Suprapubic skin (tissue), 4 donors: ENCODE measurements at places on chromosomes 5 and 9.

- peaks cover 13% of the 10 kb centered on the region for H3K4me1 ChIP-seq
- no peak for DNase-seq
- peaks cover 10% of the 10 kb centered on the region for H3K27me3 ChIP-seq
- no peaks in the 10 kb centered on the region for H3K36me3 ChIP-seq
Measured at GRCh38 chr9:131101207-131101964, 5.1 kb downstream of the AIF1L start.

DNA sequence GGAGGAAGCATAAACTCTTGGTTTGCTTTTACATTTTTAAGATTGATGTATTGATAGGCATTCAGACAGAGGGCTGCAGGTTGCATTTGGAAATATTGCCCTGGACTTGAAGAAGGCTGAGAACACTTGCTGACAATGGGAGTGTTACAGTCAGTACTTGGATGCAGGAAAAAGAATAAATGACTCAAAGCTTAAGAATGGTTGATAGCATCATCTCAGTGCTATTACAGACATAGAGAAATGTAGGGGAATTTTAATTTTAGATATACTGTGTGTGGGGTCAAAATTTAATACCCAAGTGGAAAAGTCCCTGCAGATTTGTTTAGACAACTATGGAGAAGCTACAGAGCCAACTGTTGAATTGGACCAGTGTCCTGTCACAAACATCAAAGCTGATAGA is 101.1 kb downstream of the ISL1 start:
- H3K27me3 ChIP-seq = no peaks in the 10 kb centered on the region
- no peak overlapping the region for H3K4me3 ChIP-seq
- H3K36me3 ChIP-seq = no peaks in the 10 kb centered on the region
- no peak overlapping the region for H3K27ac ChIP-seq

GRCh38 chr9:69317081-69317480 is 7.9 kb upstream of the ENTREP1 start:
- H3K4me1 ChIP-seq = no peaks in the 10 kb centered on the region
- H3K27me3 ChIP-seq = no peaks in the 10 kb centered on the region
- H3K36me3 ChIP-seq = no peaks in the 10 kb centered on the region
- H3K4me3 ChIP-seq = no peak overlapping the region
- no peak overlapping the region for H3K27ac ChIP-seq

GRCh38 chr5:16799796-16800195 is 136.3 kb downstream of the MYO10 start:
- DNase-seq = no peak
- no peaks in the 10 kb centered on the region for H3K27me3 ChIP-seq
- no peak overlapping the region for H3K27ac ChIP-seq

DNA sequence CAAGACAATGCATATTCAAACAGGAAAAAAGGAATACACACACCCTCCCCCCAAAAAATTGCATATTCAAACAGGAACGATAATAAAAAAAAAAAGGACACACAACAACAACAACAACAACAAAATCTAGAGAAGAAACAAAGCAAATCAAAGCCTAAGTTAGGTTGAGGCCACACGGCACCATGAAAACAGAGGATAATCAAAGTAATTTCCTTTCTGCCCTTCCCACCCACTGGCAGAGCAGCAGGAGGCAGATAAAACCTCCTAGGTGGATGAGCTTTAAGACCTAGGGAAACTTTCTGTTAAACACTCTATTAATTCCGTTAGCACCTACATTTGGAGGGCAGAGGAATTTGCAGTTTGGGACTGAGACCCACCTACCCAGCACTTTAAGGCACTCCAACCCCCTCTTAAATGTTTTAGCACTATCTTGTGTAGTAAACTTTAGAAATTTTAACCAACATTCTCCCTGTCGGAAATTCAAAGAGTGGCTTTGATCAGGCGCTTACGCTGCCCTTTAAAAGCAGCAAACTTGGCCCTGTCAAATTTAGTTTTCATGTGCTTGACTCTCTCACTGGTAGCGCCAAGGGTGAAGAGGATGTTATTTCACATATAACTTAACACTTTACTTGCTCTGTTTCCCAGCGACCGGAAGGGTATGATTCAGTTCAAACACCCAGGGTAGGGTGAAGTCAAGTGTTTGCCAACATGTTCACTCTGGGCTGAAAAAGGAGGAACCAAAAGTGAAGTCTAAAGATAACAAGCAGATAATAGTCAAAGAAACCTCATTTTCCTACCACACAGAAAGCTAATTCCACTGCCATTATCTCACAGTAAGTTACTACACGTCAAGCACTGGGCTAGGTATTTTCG is 9.2 kb downstream of the ENC1 start:
- H3K27ac ChIP-seq = no peak overlapping the region
- no peak overlapping the region for H3K4me3 ChIP-seq
- H3K4me1 ChIP-seq = peaks cover 14% of the 10 kb centered on the region
- DNase-seq = no peak
- peaks cover 10% of the 10 kb centered on the region for H3K36me3 ChIP-seq

DNA sequence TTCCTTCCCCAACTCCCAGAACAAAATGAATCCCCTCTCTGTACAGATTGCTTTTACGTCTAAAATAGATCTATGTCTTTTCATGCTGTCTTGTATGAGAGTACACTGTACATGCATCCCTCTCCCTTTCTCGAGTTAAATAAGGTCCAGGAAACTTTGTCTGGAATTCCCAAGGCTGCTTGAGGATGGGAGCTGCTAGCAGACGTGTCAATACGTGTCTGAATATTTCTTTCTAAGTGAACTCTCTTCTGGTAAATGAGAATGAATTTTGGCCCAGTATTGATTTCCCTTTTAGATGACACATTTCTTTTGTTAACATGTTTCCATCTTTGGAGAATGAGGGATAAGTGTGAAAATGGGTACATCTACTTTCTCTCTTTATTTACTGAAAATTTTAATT is 59.6 kb upstream of the GAS1 start:
- H3K4me3 ChIP-seq = no peak overlapping the region
- H3K4me1 ChIP-seq = peaks cover 16% of the 10 kb centered on the region
- peak overlapping the region; percentile 2 for H3K27ac ChIP-seq

DNA sequence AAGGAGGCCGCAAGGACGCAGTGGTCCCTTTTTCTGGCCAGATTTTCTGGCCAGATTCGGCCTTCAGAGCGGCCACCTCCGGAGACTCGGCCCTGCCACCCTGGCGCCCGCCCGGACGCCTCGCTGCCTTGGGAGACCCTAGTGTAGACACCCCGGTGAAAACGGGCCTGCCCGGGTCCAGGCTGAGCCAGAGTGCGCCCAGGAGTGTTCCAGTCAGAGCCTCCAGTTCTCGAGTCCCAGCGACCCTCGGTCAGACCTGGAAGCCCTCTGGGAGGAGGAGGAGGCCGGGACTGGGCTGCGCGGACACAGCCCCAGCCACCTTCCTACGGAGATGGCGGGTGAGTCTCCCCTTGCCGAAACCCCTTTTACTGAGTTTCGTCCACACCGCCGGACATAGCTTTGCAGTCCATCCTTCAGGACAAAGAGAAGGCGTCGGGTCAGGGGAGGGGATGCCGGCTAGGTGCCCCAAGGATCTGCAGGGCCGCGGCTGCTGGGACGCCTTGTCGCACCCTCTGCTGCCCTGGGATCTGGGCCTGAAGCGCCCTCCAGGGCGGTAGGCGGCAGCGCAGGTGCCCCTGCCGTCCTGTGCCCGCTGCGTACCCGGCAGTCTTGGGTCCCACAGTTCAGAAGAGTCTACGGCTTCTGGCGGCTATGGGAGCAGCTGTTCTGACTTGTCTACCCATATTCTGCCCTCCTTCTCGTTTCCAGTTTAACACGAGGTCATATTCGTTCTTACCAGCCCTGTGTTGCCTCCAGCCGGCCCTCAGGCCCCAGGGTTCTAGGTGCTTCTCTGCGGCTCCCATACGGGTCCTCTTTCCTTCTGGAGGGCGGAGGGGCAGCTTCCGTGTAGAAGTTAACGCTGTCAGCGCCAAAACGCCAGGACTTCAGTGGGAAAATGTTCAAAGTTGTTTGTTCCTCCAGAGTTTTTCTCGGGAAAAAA is 1771.7 kb upstream of the CDH9 start:
- no peak overlapping the region for H3K27ac ChIP-seq
- H3K4me1 ChIP-seq = no peaks in the 10 kb centered on the region
- H3K36me3 ChIP-seq = no peaks in the 10 kb centered on the region
- peak; percentile 44 for DNase-seq
- H3K4me3 ChIP-seq = no peak overlapping the region
- H3K27me3 ChIP-seq = no peaks in the 10 kb centered on the region

GRCh38 chr5:80835128-80835527 is 125.0 kb upstream of the RASGRF2 start:
- no peak overlapping the region for H3K27ac ChIP-seq
- no peaks in the 10 kb centered on the region for H3K27me3 ChIP-seq
- no peaks in the 10 kb centered on the region for H3K4me1 ChIP-seq
- H3K36me3 ChIP-seq = no peaks in the 10 kb centered on the region

- no peak overlapping the region for H3K27ac ChIP-seq
- H3K4me3 ChIP-seq = no peak overlapping the region
Measured at GRCh38 chr9:109787735-109788134, 7.7 kb downstream of the PALM2AKAP2 start.

GRCh38 chr5:143534761-143535154 is 131.3 kb upstream of the NR3C1 start:
- H3K27me3 ChIP-seq = no peaks in the 10 kb centered on the region
- no peak for DNase-seq
- no peaks in the 10 kb centered on the region for H3K4me1 ChIP-seq

DNA sequence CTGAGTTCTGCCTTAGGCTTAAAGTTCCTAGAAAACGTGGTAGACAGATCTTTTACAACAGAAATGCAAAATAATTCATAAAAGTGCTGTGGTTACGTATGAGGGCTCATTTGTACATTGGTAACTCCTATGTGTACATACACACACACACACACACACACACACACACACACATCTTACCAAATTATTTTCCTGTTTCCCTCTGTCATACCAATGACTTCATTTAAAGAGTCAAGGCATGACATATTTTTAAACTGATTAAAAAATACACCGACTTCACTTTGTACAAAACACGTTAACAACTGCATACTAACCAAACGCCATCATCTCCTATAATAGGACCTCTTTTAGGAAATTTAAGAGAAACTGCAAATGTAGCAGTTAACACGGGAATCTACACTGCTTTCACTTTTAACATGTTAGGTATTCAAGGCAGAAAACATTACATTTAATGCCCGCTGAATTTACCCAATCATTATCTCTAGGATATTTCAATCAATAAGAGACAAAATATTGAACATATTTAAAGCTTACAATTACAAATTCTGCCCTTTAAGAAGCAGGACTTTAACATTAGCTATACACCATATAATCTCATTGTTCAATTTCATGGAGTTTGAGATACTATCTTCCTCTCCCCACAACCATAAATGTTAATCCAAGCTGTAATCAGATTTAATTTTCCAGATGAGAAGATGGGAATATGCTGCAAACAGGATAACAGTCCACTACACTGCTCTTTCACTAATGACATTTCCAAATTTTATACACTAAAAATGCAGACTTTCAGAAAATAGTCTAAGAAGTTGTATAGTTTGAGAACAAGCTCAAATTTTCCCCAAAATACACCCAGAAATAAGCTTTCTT is 133.1 kb downstream of the DENND1A start:
- no peaks in the 10 kb centered on the region for H3K36me3 ChIP-seq
- H3K4me3 ChIP-seq = no peak overlapping the region
- no peaks in the 10 kb centered on the region for H3K27me3 ChIP-seq
- H3K4me1 ChIP-seq = peaks cover 3% of the 10 kb centered on the region

DNA sequence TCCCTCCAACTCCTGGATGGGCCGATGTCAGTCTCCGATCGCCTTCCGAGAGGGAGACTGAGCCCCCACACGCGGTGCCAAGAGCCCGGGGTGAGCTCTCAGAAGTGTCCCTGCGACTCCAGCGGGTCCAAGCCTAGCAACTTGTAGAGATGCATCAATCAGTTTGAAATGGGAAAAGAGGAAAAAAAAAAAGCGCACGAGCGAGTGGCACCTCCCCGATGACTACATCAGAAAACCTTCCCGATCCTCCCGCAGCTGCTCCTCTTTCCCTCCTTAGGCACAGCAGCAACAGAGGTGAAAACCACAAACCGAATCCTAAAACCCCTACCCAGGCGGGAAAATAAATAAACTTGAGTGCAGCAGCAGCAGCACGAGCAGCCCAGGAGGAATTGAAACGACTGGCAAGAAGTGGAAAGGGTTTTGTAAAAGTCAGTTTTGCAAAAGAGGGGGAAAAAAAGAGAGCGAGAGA is 1.0 kb upstream of the EFNA5 start:
- DNase-seq = no peak
- peak overlapping the region; percentile 92 for H3K27ac ChIP-seq
- peaks cover 21% of the 10 kb centered on the region for H3K4me1 ChIP-seq
- no peaks in the 10 kb centered on the region for H3K36me3 ChIP-seq
- H3K27me3 ChIP-seq = peaks cover 7% of the 10 kb centered on the region
- peak overlapping the region; percentile 71 for H3K4me3 ChIP-seq

DNA sequence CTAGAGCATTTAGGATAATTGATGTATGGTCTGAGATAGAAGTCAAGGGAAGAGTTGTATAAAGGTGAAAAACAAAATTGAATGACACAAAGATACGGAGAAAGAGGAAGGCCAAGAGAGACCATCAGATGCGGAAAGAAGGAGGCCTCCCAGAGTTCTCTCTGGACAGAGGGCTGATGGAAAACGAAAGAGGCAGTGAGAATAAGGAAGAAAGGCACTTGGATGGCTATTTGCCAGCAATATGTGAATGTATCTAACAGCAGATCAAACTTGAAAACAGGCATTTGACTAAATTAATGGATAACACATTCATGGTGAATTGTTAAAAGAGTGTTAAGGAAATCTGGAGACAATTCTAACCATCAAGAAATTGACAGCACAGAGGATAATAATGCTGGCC is 2.4 kb upstream of the DOCK8 start:
- H3K36me3 ChIP-seq = no peaks in the 10 kb centered on the region
- H3K4me1 ChIP-seq = peaks cover 30% of the 10 kb centered on the region
- no peak overlapping the region for H3K27ac ChIP-seq
- no peak overlapping the region for H3K4me3 ChIP-seq

GRCh38 chr5:173454736-173455598 is 126.8 kb upstream of the STC2 start:
- no peaks in the 10 kb centered on the region for H3K27me3 ChIP-seq
- no peak overlapping the region for H3K4me3 ChIP-seq
- H3K36me3 ChIP-seq = no peaks in the 10 kb centered on the region
- no peaks in the 10 kb centered on the region for H3K4me1 ChIP-seq
- DNase-seq = peak; percentile 76

DNA sequence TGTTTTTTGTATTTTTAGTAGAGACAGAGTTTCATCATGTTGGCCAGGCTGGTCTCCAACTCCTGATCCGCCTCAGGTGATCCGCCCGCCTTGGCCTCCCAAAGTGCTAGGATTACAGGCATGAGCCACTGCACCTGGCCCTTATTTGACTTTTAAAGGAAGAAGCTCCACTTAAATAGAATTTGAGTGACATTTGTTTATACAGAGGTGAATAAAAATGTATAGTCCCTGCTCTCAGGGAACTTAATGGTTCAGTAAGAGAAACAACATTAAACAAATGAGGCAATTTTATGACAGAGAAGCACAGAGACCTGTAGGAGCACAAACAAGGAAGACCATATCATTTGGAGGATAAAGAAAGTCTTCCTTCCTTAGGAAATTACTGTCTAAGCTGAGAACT is 65.7 kb downstream of the C9orf152 start:
- no peaks in the 10 kb centered on the region for H3K27me3 ChIP-seq
- H3K4me3 ChIP-seq = no peak overlapping the region
- H3K27ac ChIP-seq = no peak overlapping the region
- peaks cover 12% of the 10 kb centered on the region for H3K36me3 ChIP-seq
- no peak for DNase-seq

GRCh38 chr9:109246533-109246932 is 74.3 kb downstream of the EPB41L4B start:
- peak overlapping the region; percentile 8 for H3K27ac ChIP-seq
- no peaks in the 10 kb centered on the region for H3K4me1 ChIP-seq
- no peak for DNase-seq
- no peak overlapping the region for H3K4me3 ChIP-seq
